ENCODE measurements at places on chromosomes 2 and 18.
A peak's percentile ranks its signal among the peaks of the same experiment; 100 is the strongest.

GRCh38 chr2:188132385-188132784, 159.3 kb upstream of the GULP1 start:
- no peak for DNase-seq

GRCh38 chr2:33209976-33210375, 263.2 kb downstream of the LTBP1 start:
- DNase-seq: no peak

DNA sequence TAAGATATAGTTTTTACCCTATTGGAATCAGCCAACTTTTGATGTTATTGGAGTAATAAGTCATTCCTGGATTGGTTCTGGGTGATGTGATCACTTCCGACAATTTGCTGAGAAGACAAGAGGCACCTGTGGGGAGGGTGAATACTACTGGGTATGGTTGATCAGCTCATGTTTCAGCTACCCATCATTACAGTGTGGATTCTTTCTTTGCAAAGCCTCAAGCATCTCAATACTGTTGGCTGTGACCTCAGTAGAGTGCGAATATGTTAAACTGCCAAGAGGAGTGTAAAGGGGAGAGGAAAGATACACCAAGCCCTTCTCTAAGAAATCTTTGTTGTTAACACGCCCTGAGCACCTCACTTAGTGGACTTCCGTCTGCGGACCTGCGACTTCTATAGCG, 317.7 kb downstream of the TDRD15 start:
- no peak for DNase-seq

DNA sequence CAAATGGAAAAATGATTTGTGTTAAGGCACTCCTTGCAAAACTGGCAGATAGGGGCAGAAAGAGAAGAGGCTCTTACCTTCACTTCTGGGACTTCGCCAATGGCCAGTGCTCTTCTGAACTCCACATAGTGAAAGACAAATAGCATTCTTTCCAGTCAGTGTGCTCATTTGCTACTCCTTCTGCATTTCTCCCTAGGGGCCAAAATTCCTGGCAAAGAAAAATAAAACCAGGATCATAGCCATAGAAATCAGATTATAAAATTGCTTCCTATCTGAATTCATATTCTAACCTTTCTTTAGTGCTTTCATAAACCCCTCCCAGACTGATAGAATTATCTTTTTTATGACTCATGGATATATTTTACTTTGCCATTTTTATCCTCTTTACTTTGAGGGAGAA, 56.9 kb upstream of the PELI1 start:
- DNase-seq: no peak

- no peak for DNase-seq
These were observed 918 bp upstream of the NABP1 start for GRCh38 chr2:191676790-191677645.

GRCh38 chr2:206800506-206801417, 35.4 kb downstream of the FASTKD2 start:
- peak; percentile 71 for DNase-seq

- DNase-seq: no peak
These were observed 50.4 kb downstream of the ZC3H8 start for GRCh38 chr2:112204411-112204810.

- DNase-seq: peak; percentile 45
These were observed 315.5 kb downstream of the CELF4 start for GRCh38 chr18:37249895-37250618.

DNA sequence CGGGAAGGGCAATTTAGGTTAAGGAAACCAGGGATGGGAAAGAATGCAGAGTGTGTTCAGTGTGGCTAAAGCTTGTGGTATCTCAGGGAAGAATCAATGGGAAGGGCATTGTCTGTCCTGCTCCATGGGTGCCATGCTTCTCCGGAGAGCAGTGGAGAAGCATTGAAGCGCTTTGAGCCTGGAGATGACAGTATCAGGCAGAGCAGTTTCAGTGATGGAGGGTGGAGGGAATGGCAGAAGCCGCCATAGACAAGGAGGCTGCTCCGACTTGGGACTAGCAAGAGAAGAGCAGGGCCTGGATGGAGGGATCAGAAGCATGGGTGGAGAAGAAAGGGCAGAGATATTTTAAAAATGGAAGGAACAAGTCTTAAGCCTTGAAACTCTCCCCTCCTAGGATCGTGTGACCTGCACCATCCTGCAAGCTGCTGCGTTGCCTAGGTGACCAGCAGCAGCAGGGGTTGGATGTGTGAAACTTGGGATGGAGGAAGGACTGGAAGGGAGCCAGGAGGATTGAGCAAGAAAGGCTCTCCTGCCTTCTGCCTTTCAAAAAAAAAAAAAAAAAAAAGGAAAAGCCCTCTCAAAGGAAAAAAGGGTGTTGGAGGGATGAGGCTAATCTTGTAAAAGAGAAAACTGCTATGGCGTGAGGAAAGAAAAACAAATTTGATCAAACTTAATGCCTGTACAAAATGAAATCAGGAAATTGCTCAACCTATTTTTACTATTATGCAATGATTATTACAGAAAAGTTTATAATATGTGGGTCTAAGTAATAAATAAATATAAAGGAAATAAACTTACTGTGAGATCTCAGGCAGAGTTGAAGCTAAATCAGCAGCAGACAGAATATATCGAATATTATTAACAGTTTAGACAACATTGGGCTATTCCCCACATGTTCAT, 493.8 kb upstream of the NRP2 start:
- no peak for DNase-seq

DNA sequence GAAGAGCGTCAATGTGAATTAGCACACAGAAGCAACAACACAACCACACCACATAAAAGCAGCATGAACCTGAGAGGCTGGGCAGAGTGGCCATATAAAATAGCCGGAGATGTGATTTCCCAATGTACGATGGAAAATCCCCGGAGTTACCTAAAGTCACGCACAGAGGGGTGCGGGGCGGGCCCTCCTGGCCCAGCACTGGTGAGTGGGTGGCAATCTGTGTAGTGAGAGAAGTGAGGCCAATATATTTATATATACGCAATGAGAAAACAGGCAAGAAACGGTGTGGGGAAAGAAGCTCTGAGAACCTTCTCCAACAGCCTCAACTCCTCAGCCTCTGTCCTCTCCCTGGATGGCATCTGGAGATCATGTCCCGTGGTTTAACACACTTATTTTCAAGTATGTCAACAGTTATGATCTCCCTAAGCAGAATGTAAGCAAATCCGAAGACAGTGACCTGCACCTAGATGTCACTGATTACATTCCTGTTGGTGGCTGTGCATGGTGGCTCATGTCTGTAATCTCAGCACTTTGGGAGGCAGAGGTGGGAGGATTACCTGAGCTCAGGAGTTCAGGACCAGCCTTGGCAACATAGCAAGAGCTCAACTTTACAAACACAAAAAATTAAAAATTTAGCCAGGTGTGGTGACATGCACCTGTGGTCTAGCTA, 41.6 kb downstream of the CRACDL start:
- no peak for DNase-seq

- DNase-seq: no peak
These were observed 2.2 kb downstream of the HOXD10 start for GRCh38 chr2:176118601-176119339.

DNA sequence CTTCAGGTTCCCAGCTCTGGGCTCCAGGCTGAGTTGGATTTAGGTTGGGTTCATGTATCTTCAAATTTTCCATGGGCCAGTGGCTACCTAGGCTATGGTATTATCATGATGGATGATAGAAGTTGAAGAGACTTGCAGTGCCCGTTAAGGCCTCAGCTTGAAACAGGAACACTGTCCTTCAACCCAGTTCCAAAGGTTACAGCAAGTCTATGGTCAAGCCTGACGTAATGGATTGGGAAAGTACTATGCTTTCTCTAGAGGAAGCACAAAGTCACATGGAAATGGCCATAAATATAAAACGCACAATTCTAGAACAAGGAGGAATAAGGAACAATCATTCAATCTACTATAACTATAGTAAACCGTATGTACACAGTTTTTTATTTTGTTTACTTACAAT, 593.2 kb downstream of the ZEB2 start:
- no peak for DNase-seq

GRCh38 chr18:42636309-42636708, 479.2 kb downstream of the RIT2 start:
- no peak for DNase-seq

DNA sequence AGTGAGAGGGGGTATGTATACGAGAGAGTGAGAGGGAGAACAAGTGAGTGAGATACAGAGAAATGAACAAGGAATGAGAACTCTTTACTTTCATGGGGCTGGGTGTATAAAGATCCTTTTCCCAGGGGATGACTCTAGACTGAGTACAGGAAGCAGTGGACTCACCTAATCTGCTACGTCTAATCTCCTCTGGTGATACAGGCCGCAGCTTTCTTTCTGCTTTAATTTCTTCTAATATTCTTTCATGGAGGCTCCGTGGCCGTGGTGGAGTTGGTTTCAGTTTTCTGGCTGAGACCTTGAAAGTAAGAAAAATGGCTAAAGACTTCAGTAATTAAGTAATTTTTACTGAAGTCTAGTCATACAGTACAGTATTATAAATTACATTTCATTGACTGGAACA, 85.2 kb downstream of the PRELID3A start:
- DNase-seq: no peak

DNA sequence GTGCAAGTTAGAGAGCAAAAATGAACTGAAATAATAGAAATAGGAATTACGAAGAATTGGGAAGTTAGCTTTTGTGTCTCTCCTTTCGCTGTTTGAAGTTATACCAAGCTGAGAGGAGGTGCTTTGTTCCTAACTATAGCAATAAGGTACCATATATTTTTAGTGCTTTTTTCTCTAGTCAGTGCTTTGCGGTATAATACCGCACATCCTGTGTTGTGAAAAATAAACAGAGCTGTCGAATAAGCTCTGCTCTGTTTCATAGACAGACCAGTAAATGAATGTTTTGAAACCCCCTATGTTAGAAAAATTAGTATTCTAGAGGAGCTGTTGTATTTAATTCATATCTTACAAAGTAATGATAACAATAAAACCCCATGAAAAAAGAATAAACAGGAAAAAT, 130.8 kb downstream of the MAP4K4 start:
- DNase-seq: no peak

- no peak for DNase-seq
These were observed 45.5 kb upstream of the UBE2E3 start for GRCh38 chr2:180934911-180935310.

DNA sequence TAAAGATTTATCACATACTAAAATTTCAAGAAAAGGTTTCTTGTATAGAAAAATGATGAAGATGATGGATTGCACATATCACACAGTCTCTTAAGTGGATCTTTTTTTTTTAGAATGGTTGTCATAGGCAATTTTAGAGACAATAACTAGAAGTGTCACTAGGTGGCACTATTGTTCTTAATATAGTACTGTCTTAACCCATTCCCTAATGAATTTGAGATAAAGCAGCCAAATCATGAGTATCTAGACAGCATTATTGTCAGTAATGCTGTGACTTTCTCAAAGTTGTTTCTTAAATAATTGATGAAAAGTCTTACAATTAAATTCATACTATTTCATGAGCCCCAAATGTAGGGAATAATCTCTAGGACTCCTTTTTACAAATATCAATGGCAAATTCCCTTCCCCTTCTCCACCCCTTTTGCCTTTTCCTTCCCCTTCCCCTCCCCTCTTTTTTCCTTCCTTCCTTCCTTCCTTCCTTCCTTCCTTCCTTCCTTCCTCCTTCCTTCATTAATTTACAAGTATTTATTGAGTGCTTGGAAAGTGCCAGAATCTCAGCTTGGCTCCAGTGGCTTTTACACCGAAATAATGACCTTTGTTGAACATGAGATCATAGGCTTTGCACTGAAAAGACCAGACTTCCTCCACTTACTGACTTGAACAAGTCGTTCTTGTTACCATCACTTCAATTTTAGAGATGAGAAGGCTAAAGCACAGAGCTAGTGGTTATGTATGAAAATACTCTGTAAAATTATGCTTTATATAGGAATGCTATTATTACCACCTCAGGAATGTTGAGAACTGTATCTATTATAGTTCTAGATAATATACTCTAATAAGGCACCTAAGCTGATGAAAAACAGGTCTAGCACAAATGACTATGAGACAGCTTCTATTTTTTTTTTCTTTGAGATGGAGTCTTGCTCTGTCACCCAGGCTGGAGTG, 19.8 kb downstream of the MYL12B start:
- DNase-seq: no peak

GRCh38 chr2:3044587-3045317, 332.9 kb downstream of the EIPR1 start:
- DNase-seq: no peak

DNA sequence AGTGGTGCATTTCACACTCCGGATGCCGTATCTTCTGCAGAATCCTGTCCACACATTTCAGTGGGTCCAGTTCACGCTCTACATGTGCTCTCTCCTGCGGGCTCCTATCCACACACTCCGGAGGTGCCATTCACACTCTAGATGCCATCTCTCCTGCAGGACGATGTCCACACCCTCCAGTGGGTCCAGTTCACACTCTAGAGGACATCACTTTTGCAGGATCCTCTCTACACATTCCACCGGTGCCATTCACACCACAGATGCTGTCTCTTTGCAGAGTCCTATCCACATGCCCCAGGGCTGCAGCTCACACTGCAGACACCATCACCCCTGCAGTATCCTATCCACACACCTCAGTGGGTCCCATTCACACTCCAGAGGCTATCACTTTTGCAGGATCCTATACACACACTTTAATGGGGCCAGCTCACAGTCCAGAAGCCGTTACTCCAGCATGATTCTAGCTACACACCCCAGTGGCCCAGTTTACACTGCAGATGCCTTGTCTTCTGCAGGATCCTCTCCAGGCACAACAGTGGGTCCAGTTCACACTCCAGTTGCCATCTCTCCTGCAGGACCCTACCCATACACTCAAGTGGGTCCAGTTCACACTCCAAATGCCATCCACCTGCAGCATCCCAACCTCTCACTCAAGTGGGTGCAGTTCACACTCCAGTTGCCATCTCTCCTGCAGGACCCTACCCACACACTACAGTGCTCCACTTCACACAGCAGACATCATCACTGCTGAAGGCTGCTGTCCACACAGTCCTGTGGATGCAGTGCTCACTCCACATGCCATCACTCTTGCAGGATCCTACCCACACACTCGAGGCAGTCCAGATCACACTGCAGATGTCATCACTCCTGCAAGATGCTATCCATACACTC, 2.1 kb upstream of the PXDN start:
- no peak for DNase-seq

DNA sequence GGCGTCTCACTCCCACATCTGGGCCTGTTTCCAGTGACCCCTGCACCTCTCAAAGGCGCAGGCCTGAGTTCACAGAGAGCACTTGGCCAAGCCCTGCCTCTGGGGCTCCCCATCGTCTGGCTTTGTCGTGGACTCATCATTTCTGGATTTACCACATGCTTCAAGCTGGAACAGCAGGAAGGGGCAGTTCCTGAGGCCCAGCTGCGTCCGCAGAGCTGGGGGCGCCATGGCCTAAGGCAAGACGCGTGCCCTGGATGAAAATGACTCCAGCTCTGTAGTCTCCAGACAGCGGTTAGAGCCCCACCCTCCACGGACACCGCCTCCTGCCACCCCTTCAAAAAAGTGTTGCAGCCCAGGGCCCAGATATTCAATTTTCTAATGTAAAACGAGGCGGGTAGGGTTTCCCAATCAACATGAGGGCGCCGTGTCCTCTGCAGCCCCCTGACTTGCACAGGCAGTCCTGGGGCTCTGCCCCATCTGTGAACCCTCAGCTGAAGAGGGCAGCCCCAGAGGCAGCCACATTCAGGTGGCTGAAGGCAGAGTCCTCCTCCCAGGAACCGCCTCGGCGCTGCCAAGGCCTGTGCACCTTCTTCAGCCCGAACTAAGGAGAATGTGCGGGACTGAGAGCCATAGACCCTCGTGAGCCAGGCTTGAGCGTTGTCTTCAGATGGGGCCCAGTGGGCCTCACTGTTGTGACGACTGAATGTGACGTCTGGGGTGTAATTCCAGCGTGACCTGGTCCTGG, 85.5 kb downstream of the NFATC1 start:
- peak; percentile 73 for DNase-seq

GRCh38 chr2:187994464-187995331, 297.0 kb upstream of the GULP1 start:
- peak; percentile 15 for DNase-seq

Measured in ELF-1 (cell line).